ENCODE measurements at places on chromosomes 3 and 15. TPM values are rescaled to one million over a fixed set of nuclear protein-coding genes. Genes with fewer than 3 reads are reported as not detected.

DNA sequence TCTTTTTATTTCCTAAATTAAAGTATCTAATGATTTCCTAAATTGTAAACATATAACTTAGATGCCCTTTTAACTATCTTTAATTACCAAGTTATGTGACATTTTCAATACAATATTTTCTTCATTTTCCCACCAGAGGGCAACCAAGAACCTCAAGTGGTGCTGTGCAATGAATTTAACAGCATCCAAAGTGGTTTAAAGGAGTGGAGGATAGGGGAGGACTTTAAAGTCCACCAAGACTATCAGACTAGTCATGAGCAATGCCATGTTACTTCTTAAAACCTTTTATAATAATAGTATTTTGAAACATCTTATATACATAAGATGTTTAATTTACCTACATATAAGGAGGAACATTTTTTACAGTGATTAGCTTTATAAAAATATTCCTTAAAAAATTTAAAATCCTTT is 74.4 kb downstream of the DLG1 start:
- DNase-seq: peak; percentile 68

- no peak for DNase-seq
Measured at GRCh38 chr3:41872157-41872556, 89.7 kb downstream of the ULK4 start.

DNA sequence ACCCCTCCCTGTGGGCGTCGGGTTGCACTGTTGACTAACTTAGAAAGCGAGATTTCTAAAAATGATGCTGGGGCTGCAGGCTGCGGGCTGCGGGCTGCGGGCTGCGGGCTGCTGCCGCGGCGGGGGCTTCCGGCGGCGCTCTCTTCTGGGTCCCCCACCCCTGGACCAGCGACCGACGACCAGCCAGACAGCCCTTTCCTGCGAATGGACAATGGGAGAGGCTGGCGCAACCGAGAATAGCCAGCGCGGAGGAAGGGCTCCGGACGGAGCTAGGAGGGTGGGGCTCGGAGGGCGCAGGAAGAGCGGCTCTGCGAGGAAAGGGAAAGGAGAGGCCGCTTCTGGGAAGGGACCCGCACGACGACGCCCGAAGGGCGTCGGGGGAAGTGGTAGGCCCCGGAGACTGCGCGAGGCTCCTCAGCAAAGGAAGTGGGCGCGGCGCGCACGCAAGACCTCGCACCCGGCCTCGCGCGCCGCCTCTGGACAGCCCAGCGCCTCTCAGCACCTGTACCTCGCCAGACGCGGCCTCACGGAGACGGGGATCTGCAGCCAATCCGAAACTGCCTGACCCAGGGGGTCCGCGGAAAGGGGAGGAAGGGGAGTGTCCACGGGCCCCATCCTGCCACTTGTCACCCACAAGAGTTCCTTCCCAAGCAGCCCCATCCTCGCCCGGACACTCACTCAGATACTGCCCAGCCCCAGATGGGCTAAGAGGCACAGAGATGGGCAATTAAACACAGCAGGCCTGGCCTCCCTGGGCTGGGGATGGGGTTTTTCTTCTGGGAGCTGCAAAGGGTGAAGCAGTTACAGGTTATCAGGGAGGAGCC is 70.7 kb downstream of the SLC12A8 start:
- no peak for DNase-seq

DNA sequence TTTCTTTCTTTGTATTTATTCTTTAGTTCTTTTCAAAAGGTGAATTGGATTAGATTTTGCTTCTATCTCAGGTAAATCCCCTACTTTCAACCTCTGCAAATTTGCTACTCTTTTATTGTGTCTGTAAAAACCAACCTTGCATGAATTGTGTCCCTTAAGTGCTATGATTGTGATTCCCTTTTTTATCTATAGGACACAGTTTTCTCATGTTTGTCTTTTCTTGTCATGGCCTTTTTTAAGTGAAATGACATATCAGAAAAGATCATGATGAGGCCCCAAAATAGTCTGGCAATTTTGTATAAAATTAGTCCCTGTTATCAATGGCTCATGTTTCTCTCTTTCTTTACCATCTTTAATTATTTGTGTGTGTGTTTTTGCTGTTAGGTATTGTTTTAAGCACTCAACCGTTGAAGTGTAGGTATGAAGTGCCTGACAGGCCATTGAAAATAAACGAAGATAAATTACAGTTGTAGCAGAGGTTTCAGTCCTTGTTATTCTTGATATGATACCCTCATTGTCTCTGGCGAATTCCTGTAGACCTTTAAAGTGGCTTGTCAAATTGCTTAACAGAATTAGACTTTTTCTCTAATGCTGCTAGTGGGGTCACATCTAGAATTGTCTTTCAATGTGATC is 184.3 kb downstream of the UBE2E2 start:
- DNase-seq: no peak

GRCh38 chr3:52498137-52499054 is 3.3 kb downstream of the STAB1 start:
- peak; percentile 72 for DNase-seq

DNA sequence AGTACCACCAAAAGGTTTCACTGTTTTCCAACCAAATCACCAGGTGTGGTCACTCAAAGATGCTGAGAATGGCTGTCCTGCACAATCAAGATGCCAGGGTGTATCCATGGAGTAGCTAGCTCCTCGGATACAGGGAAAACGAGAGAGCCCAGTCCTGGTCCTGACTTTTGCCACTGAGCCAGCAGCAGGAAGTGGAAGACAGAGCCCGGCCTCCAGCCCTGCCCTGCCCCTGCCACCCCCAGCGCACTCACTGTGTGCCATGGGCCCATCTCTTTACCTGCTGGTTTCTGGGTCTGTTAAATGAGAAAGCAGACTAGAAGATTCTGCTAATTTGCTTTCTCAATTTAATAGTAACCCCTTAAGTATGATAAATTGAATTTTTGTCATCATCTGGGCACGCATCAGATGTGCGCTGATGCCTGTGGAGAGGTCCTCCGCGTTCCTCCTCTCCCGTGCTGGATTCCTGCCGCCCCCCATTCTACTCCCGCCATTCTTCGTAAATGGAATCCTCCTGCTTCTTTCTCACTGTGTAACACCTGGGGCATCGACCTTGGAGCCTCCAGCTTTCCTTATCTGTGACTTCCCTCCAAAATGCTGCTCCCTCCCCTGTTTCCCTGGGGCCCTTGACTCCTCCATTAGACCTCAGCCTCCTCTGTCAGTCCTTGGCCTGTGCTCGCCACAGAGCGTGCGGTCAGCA is 18.0 kb downstream of the TNFAIP8L3 start:
- no peak for DNase-seq

DNA sequence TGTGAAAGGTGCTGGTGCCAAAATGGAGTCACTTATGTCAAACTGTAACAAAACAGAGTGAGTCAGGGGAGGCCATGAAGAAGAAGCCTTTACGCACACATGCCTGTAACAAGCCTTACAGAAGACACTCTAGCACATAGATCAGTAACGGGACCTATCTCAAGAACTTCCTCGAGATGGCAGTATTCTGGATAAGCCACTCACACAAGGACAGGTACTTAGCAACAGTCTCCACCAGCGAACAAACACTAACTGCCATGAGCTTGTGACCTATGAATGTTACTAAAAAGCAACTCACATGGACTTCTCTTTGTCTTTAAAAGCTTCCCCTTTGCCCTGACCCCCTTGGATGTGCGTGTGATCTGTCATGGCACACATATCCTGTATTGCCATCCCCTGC is 235.1 kb downstream of the CD47 start:
- peak; percentile 56 for DNase-seq

GRCh38 chr3:120348065-120348990 is 826 bp downstream of the LRRC58 start:
- DNase-seq: peak; percentile 31

DNA sequence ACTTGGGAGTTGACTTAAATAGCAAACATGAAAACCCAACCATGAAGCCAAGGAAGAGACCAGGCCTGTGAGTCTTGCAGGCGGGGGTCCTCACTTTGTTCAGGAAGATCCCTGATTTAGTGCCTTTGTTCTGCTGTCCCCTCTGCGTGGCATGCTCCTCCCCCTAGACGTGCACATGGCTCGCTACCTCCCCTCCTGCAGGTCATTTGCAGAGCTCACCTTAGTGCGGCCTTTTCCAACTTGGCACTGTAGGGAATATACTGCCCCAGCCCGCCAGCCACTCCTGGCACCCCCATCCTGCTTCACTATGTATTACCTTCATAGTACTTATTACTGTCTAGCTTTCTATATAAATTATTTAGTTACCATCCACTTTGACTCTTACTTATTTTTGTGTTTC is 18.3 kb downstream of the GXYLT2 start:
- no peak for DNase-seq

GRCh38 chr3:172836390-172836997 is 86.0 kb downstream of the ECT2 start:
- peak; percentile 47 for DNase-seq

DNA sequence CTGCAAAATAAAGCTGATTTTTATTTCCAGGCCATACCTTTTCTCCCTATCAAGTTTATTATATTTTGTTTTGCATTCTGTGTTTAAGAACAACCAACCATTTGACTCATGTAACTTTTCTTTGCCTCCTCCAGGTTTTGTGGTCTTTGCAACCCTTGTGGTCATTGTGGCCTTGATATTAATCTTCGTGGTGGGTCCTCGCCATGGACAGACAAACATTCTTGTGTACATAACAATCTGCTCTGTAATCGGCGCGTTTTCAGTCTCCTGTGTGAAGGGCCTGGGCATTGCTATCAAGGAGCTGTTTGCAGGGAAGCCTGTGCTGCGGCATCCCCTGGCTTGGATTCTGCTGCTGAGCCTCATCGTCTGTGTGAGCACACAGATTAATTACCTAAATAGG is 27.6 kb downstream of the NIPA2 start:
- DNase-seq: no peak

The TMEM108 gene
- 0.25 TPM for total RNA-seq

The CLDN18 gene
- not detected for total RNA-seq

The ARHGEF26 gene
- total RNA-seq: 0.80 TPM

The CIDEC gene
- not detected for total RNA-seq

The IMP3 gene
- total RNA-seq: 103 TPM

Measured in renal cortical epithelial cell (primary cell).